ENCODE measurements at places on chromosomes 5 and 9.

DNA sequence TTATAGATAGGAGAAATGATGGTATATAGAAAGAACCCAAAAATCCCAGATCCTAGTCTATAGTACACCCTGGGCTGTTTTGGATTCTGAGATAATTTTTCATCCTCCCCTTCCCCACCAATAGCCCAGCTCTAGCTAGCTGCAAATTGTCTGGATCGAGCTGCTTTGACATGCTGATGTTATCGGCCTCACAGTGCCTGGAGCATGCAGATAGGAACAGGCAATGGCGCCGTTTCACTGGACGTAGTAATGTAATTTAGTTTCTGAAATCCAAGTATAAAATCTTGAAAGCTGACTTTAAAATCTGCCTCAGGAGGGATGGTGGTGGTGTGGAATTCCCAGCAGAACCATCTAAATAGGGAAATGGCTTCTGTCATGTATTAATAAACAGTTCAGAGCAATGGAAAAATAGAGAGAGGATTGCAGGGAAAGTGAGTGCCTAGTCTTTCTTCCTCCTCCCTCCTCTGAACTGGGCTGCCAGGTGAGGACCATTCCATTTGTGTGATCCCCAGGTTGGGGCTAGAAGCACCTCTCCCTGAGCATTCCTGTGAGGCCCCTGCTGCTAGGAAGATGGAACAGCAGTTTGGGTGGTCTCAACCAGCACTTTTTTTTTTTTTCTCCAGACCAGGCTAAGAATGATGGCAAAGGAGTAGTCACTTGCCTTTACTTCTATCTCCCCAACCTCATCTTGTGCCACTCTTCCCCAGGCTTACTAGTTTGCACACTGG, 31.9 kb downstream of the FAM219A start:
- no peak for DNase-seq

GRCh38 chr5:22596404-22596970, 256.7 kb downstream of the CDH12 start:
- DNase-seq: peak; percentile 93

GRCh38 chr9:126287166-126287866, 39.3 kb upstream of the MVB12B start:
- no peak for DNase-seq

DNA sequence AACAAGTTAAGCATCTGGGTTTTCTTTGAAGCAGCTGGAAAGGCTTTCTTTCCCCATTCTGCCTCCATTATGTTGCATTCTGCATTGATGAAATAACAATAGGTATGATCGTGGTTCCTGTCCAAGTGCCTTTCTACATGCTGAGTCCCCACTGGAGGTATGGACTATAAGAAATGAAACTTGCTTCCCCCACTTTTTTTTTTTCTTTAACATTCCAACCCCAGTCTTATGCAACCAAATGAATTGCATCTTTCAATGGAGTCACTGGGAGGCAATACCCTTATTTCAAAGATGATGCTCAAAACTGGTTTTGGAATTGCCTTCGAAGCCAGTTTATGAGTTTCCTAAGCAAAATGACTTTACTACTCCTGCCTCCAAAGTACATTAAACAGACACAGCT, 58.9 kb downstream of the ARSB start:
- no peak for DNase-seq

GRCh38 chr5:82522897-82523296, 244.7 kb upstream of the RPS23 start:
- DNase-seq: no peak

GRCh38 chr5:6573651-6574101, 59.2 kb downstream of the NSUN2 start:
- no peak for DNase-seq

DNA sequence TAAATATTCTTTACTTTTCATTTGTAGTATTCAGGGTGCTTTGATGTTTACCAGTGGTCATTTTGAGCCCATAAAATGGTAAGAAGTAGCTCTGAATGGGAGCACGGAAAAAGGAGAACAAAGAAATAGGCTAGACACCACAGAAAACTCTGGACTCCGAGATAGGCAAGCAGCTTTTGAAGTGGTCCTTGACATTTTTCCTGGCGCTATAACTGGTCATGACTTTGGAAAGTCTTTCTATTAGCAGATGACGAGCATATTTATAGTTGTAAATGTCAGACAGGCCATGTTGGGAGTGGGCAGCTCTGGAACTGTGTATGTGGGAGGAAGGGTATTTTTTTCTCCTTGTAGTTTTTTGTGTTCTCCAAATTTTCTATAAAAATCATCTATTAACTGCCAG, 126.1 kb upstream of the POC5 start:
- no peak for DNase-seq

DNA sequence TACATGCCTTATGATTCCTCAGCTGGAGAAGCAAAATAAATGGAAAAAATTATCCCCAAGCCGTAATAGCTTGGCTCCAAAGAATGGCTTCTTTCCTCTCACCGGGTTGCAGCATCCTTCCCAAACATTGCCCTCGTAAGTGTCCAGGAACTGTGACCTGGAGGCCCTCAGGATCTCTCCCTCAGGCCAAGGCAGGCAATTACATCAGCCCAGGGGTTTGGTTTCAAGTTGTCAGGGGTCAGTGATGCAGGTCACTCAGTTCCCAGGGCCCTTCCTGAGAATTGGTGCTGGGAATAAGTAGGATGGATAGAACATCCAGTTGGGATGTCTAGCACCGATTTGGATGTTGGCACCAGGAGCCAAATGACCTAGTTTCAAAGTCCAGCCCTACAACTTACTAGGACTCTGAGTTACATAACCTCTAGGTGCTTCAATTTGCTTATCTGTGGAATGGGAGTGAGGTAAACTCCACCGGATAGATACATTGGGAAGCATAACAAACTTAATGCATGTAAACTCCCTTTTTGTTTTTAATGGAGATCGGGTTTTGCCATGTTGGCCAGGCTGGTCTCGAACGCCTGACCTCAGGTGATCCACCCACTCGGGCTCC, 133.5 kb upstream of the DAP start:
- no peak for DNase-seq

GRCh38 chr9:3962971-3963642, 336.8 kb downstream of the GLIS3 start:
- DNase-seq: peak; percentile 73

DNA sequence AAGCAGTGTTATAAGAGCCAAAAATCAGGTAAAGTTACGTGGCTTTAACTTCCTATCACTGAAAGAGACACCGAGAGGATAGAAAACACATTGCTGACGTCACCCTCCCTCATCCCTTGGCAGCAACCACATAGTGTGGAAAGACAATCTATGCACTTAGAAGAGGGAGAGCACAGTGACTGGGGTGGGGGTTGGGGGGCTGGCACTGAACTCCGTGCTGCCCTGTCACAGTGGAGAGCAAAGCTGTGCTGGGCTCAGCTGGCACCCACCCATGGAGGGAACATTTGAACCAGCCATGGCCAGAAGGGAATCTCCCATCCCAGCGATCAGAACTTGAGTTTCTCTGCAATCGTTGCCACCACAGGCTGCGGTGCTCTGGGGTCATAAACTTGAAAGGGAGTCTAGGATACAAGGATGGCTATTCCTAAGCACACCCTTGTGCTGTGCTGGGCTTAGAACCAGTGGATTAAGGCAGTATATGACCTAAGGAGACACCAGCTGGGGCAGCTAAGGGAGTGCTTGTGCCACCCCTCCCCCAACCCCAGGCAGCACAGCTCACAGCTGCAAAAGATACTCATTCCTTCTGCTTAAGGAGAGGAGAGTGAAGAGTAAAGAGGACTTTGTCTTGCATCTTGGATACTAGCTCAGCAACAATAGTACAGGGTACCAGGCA, 73.4 kb downstream of the KIAA0825 start:
- no peak for DNase-seq

DNA sequence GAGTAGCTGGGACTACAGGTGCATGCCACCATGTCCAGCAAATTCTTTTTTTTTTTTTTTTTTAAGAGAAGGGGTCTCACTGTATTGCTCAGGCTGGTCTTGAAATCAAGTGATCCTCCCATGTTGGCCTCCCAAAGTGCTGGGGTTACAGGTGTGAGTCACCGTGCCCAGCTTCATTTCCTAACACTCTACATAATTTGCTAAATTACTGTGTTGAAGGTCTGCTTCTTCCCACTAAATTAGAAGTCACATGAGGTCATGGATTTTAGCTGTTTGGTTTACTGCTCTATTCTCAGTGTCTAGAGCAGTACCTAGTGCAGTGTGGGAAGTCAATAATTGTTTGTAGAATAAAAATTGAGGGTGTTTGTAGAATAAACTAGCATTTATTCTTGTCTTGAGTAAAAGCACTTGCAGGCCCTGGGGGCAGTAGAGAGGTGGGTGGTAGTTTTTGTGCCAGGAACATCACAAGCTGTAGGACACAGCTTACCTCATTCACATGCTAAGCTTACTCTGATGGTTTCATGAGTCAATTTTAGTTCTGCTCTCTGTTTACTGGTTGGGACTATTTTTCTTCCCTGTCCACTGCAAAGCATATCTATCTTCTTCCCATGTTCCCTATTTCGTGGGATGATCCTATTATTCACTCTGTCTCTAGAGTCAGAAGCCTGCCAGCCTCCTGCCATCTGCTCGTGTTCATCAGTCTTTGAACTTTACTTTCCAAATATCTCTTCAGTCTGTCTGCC, 7.0 kb downstream of the TEX48 start:
- no peak for DNase-seq

- DNase-seq: no peak
These were observed 7.2 kb downstream of the C9orf72 start for GRCh38 chr9:27566118-27566517.

- no peak for DNase-seq
These were observed 43.5 kb downstream of the MOCS2 start for GRCh38 chr5:53066088-53066487.

GRCh38 chr5:166639151-166639550, 1652.3 kb upstream of the WWC1 start:
- no peak for DNase-seq

GRCh38 chr5:123813937-123814624, 302.1 kb downstream of the CSNK1G3 start:
- peak; percentile 56 for DNase-seq

- DNase-seq: no peak
These were observed 14.0 kb upstream of the RNU6ATAC start for GRCh38 chr9:134178394-134178767.

DNA sequence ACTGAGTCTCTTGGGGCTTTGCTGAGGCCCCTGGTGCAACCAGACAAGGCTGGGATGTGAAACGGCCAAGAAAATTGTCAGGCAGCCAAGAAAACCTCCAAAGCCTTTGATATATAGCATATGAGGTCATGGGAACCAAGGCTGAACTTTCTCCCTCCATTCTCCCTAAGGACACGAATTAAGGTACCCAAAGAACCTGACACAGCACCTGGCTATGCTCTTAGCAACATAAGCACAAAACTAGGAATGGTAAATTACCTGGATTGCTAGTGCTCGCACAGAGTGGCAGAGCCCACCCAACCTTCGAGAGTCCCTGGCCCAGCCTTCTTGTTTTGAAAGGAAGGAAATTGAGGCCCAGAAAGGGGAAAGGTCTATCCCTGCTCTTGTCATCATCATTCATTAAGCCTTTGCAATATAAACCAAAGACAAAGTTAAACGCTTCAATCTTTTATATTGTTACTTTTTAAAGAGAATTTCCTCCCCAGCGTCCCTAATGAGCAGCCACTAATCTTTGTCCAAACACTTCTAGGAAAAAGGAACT, 220.0 kb upstream of the NR4A3 start:
- DNase-seq: no peak

DNA sequence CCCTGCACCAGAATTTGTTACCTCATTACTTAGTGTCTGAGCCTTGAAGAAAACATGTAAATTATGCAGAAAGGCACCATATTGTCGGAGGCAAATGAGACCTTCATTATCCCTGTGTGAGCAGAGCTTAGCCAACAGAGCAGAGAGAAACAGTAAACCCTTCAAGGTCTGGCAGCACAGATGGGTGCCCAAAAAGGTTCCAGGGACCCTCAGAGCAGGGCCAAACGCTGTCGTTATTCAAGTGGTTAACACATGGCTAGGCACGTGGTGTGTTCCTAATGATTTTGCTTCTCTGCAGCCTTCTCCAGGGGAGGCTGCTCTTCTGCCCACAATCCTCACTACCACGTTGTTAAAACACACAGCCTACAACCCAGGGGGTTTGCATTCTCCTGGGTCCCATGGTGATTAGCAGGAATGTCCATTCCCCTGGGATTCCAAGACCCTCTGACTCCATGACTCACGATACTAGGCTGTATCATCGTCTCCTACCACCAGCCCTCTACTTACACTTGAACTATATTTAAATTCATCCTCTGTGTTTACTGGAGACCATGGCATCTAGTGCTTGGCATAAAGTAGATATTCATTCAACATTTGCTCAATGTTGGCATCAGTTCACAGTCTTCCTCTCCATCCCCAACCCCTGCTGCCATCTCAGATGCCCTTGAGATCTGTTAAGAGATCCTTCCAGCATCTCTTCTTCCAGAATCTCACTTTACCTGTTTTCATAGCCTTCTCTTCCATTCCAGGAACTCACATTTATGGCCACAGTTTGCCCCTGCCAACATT, 174.5 kb upstream of the RAD23B start:
- no peak for DNase-seq

GRCh38 chr5:32642276-32643002, 57.1 kb downstream of the SUB1 start:
- peak; percentile 36 for DNase-seq

- no peak for DNase-seq
These were observed 72.1 kb upstream of the ATP10B start for GRCh38 chr5:160923936-160924710.

DNA sequence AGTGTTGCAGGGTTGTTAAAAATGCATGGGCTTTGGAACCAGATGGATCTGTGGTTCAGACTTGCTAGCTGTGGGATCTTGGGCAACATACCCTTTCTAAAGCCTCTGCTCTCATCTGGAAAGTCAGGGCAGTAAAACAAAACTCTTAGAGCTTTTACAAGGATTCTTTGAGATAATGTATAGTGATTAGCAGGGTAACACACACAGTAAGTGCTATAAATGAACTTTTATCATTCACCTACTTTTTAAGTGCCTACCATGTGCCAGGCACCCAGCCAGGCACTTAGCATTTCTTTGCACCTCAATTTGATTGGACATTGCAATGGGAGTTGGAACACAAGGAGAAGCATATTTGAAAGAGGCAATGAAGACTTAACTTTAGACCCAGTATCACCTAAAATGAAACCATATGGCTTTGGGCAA, 208.6 kb upstream of the PAPPA start:
- no peak for DNase-seq

- no peak for DNase-seq
These were observed 29.3 kb downstream of the ZDHHC11 start for GRCh38 chr5:821504-821903.

GRCh38 chr9:124776618-124776953, 347 bp upstream of the OLFML2A start:
- DNase-seq: no peak

- no peak for DNase-seq
These were observed 27.8 kb upstream of the SEMA4D start for GRCh38 chr9:89525446-89526374.

DNA sequence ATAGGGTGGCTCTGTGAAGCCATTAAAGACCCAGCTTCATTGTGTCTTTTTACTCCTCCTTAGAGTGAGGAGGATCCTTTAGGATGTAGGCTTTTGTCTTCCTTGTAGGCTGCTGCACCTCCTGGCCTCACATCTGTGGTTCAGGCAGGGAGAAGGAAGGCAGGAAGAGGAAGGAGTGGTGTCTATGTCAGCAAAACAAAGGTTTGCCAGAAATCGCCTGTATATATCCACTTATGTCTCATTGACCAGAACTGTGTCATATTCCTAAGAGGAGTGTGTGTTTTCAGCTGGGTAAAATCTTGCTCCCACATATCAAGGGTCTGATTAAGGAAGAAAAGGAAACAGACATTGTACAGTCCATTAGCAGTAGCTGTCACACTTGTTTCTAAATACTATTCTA, 213.8 kb downstream of the ARHGAP26 start:
- DNase-seq: no peak
